RCC 7860 (cell line): ENCODE measurements at places on chromosomes 4 and X.

- DNase-seq = no peak
Observed at GRCh38 chrX:924017-924416, 288.4 kb downstream of the CRLF2 start.

- DNase-seq = no peak
Observed at GRCh38 chr4:4847011-4847410, 12.5 kb upstream of the MSX1 start.

- no peak for DNase-seq
Observed at GRCh38 chr4:7518871-7519637, 84.3 kb upstream of the PSAPL1 start.

- no peak for DNase-seq
Observed at GRCh38 chr4:169201222-169202144, 69.3 kb downstream of the SH3RF1 start.

DNA sequence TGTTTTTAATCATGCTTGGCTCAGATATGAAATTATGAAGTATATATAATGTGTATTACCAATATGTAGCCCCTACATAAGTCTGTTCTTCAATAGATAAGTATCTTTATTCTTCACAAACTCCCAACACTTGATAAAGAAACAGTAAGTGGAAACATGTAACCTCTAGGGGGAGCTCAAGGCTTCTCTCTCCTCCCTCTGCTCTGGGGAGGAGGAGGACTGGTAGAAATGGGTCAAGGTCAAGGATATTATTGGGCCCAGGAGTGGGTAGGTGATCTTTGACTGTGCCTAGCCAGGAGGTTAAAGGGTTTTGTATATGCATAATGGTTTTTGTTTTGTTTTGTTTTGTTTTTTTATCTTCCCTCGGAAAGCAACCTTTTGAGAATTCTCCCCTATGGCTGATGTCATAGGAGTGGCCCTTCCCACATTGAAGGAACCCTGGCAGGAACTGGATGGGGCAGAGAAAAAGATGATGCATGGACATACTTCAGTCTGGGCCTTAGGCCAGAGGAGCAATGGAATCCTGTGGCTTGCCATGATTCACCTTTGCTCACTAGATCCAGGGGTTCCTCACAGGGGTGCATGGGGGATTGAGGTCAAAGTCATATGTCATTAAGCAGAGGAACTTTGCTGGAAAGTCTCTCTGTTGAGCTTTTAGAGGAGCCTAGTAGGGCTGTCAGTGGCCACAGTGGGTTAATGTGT is 460.3 kb downstream of the MID1IP1 start:
- DNase-seq = peak; percentile 79

DNA sequence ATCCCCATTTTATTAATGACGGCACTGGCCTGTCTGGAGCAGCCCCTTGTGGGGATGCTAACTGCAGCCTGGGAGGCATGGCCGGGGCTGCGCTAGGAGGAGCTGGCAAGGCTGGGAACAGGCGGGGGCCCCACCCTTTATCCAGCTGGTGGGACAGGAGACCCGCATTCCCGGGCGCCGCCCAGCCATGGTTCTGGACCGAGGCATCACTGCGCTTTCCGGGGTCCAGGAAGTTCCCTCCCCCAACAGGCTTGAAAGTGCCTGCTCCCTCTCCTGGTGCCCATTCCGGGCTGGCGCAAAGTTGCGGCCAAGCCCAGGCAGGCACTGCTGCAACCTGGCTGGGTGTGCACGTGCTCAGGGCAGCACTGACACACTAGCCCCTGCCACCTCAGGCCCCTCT is 124.5 kb downstream of the PARM1 start:
- DNase-seq = no peak

- no peak for DNase-seq
Observed at GRCh38 chr4:6916069-6916586, 6.5 kb downstream of the TBC1D14 start.

- DNase-seq = no peak
Observed at GRCh38 chr4:100190643-100191600, 654 bp upstream of the DDIT4L start.

DNA sequence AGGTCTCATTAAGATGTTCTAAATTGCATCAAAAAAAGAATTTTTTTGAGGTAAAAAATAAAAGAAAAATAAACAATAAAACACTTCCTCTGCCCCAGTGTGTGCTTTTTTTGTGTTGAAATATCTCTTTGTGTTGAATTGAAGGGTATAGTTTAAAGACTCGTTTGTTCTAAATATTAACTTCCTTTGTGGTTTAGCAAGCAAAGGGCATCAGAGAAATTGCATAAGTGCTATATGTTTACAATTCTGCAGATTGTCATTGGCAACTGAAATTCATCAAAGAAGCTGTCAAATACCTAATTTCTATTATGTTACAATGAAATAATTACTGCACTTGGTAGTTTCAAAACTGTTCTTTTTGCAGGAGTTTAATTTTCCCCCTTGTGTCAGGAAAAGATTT is 260.5 kb downstream of the DKK2 start:
- DNase-seq = no peak

DNA sequence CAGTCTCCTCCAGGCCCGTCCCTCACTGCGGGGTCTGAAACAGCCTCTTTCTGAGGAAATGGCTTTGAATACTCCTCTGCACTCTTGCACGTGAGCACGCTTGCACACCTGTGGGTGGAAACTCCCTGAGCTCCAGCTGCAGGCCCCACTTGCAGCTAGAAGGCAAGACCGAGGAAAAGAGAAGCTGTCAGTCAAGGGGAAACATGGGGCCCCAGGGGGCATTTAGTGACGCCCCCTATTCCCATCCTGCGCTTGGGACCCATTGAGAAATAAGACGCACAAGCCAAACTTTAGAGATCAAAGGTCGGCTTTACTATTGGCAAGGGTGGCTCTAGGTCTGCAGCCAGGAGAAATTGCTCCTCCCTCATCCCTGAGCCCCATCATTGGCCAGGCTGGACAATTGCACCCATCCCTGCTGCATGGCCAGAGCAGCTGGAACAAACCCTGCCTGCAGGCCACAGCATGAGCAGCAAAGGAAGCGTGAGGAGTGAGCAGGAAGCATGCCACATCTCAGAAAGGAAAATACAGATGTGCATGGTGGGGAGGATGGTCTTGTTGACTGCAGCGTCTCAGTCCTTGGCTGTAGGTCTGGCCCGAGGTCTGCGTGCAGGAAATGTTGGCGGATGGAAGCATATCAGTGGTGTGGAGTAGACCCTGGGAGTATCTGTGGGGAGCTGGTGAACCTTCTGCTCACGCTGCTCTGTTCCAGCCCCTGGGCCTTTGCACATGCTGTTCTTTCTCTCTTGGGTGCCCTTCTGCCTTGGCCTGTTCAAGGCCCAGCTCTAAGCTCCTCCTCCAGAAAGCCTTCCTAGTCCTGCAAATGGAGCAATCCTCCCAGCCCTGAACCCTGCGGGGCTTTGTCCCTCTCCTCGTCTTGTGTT is 93.9 kb downstream of the PSAPL1 start:
- DNase-seq = no peak

- DNase-seq = no peak
Observed at GRCh38 chr4:150546286-150546685, 35.7 kb upstream of the MAB21L2 start.

DNA sequence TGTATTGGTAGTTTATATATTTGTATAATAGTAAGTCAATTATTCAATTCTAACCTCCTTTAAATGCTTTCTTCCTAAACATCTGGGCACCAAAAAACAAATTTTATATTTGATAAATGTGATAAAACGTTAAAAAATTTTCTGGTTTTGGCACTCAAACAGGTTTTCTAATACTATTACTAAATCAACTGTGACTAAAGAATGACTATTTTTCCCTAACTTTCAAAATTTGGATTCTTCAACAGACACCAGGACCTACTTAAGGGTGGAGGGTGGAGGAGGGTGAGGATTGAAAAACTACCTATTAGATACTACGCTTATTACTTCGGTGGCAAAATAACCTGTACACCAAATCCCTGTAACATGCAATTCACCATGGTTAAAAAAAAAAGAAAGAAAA is 555.5 kb downstream of the IL15 start:
- DNase-seq = no peak

- no peak for DNase-seq
Observed at GRCh38 chr4:15035159-15035558, 32.9 kb downstream of the CPEB2 start.

DNA sequence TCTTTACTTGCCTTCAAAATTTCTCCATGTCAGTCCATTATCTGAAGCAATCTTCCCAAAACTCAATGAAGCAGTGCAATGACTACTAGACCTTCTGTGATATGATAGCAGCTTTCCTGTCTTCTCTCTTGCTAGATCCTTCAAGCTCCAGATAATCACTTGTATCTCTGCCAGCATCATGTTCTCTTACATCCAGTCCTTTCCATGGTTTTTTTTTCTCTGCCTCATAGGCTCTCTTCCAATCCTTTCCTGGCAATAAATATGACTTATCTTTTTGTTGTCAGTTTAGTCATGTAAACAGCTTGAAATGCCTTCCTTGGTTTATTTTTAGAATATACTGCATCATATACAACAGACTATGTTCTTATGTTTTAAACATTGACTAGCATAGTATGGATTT is 193.5 kb downstream of the CFAP299 start:
- no peak for DNase-seq

- peak; percentile 54 for DNase-seq
Observed at GRCh38 chr4:32030406-32030805, 1310.2 kb downstream of the PCDH7 start.

DNA sequence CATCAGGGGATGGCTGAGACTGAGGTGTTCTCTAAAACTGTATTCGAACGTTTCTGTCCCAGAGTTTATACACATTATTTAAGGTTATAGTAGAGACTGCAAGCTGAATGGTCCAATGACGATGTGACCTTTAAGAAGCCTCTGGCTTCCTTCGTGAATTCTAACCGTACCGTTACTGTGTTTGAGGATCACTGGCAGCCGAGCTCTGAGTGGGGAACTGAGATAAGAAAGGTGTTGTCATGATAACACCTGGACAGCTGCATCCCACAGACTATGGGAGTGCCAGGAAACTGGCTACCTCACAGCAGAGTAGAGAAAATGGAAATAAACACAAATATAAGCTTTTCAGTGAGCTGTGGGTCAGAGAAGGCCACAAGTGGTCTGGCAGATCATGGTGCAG is 59.0 kb downstream of the HMGB2 start:
- no peak for DNase-seq

- no peak for DNase-seq
Observed at GRCh38 chrX:78957049-78957767, 12.0 kb downstream of the P2RY10 start.

DNA sequence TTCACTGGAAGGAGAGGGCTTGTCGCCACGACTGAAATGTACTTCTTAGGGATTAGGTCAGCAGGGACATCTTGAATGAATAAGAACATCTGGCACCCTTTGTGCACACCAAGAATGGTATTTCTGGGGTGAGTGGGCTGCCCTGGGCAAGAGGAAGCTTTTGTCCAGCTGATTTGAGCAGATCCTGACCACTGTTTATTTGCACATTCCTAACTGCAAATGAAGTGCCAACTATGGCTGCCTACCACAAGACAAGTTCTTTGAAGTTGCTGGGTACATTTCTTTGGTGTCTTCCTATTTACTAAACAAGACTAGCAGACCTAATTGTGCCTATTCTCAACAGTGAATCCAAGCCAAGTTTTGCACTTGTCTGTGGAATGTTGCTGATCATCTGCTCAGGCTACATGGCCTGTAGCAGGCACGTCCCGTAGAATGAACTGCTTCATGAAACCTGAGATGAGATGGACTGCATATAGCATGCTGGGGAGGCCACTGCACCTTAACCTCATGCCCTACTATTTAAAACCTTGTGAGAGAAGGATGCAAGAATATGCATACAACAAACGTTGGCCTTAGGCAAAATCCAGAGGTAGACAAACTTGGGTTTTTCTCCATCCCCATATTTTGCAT is 45.0 kb downstream of the PIR start:
- no peak for DNase-seq

GRCh38 chr4:183157215-183157614 is 58.2 kb downstream of the WWC2 start:
- DNase-seq = no peak

GRCh38 chr4:56764775-56765174 is 56.7 kb downstream of the SPINK2 start:
- DNase-seq = no peak

GRCh38 chr4:107988763-107989035 is 990 bp upstream of the HADH start:
- DNase-seq = no peak

GRCh38 chr4:11423465-11423864 is 5.2 kb downstream of the HS3ST1 start:
- no peak for DNase-seq

GRCh38 chr4:110610940-110611831 is 11.7 kb downstream of the PITX2 start:
- DNase-seq = peak; percentile 89

DNA sequence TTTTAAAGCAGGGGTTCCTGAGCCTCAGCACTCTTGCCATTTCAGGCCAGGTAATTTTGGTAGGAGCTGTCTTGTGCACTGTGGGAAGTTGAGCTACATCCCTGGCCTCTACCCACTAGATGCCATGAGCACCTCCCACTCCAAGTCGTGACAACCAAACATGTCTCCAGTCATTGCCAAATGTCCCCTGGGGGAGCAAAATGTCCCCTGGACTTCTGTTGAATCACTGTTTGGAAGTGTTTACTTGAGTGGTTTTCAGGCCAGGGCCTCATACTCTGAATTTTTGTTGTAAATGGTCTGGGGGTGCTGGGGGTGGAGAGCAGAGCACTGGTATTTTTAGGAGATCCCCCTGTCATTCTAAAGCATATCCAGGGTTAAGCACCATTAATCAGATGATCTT is 3.2 kb downstream of the PDK3 start:
- DNase-seq = no peak

GRCh38 chr4:128776794-128777216 is 32.7 kb upstream of the JADE1 start:
- DNase-seq = peak; percentile 99

GRCh38 chr4:11881364-11881763 is 452.7 kb upstream of the HS3ST1 start:
- DNase-seq = no peak

- no peak for DNase-seq
Observed at GRCh38 chr4:8557151-8558076, 22.8 kb upstream of the GPR78 start.

DNA sequence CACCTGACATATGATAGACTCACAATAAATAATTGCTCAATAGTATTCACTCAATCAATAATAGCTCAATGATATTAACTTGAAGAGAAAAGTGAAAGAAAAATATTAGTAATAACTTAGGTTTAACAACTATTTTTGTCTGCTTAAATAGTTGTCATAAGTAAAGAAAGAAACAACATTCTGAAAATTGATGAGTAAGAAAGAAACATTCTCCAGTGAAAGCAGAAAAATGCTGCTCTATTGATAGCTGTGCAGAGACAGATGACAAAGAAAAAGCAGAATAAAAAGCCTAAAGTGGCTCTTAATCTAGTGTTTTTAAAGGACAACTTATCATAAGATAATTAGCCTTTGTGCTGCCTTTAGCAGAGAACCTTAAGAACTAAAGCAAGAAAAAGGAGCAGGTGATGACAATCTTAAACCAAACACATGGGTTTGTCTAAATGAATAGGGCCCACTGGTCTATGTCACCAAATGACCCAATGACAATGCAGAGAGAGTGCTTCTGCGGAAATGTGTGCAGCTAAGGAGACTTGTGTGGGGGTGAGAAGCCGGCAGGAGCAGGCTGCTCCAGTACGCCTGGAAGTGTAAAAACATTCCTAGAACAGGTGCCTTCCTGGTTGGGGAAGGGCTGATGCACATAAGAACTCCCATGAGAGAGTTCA is 13.2 kb downstream of the HS3ST1 start:
- DNase-seq = no peak

- no peak for DNase-seq
Observed at GRCh38 chr4:78688366-78688765, 87.8 kb upstream of the BMP2K start.
